ENCODE measurements at places on chromosomes 3 and 15.

- no peak for DNase-seq
Observed at GRCh38 chr3:145767909-145768308, 393.1 kb downstream of the PLOD2 start.

DNA sequence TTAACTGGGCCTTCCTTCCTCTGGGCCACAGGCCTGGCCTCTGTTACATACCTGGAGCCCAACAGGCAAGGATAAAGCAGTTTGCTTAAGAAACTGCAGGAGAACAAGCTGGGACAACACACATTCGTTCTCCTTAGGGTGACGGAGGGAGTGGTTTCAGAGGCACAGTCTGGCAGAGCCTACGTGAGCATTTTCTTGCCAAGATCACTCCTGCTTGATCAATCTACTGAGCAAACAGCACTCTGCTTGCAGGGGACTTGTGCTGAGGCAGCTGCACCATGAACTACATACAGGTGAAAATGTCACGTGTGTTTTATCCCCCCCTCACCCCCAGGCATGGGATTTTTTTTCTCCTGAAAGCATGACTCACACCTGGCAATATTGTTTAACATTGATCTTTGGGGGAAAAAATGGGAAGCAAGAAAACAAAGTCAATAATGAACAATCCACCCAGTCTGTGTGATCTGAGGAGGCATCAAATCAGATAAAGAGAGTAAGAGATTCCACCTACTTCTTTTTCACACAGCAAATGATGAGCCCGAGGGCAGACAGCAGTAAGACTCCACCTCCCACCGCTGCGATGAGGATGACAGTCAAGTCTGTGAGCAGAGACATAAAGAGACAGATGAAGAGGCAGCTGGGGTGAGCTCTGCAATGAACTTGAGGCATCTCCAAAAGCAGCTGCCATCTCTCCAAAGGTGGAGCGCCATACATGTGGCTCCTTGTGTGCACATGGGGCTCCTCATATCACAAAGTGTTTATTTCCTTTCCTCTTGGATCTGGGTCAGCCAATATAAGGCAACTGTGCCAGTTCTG is 57.4 kb downstream of the CDCP1 start:
- no peak for DNase-seq

DNA sequence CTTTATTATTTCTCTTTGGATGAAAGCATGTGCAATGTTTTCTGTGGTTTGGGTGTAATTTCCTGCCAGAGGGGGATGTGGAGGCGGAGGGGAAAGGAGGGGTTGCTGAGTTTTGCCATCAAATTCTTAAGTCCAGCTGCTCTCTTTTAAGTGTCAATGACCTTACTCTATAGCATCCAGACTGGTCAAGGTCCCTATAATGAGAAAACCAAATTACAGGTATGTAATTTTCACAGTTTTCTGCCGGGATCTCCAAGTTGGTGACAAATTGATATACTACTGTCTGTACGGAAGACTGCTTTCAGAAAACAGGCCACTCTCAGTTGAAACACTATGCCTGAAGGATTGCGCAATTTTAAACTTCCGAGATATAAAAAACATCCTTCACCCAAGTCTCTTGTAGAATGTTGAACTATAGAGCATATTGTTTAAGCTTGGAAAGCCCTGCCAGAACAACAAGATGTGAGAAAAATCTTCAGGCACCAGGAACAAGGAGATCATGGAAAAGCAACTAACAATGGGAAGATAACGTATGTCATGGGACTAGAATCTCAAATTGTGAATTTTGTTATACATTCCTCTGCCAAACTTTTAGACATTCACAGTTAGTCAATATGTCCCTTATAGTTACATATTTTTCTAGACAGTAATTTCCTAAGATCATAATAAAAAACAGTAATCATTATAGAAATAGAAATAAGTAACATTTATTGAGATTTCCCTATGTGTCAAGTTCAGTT is 300.7 kb upstream of the SATB1 start:
- no peak for DNase-seq

DNA sequence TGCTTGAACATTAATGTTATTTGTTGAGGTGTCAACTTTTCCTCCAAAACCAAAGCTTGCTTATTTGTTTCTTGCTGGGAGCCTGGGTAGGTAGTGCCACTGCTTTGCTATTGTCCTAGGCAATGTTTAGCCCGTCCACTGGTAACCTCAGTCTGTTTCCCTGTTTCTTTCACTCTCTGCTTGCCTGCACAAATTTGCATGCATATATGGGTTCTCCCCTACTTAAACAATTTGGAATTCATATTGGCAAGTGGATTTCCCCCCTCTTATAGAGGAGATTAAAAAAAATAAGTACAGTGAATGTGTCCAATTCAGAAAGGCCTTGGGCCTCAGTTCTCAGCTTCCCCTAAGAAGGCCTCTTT is 45.0 kb upstream of the BOC start:
- DNase-seq, result no peak

GRCh38 chr3:152611905-152612304 is 223.0 kb upstream of the P2RY1 start:
- no peak for DNase-seq

- no peak for DNase-seq
Observed at GRCh38 chr3:14534516-14535191, 5.5 kb downstream of the GRIP2 start.

GRCh38 chr3:54243960-54244682 is 121.8 kb downstream of the CACNA2D3 start:
- DNase-seq, result no peak

- DNase-seq, result no peak
Observed at GRCh38 chr15:72034859-72035650, 82.9 kb downstream of the MYO9A start.

DNA sequence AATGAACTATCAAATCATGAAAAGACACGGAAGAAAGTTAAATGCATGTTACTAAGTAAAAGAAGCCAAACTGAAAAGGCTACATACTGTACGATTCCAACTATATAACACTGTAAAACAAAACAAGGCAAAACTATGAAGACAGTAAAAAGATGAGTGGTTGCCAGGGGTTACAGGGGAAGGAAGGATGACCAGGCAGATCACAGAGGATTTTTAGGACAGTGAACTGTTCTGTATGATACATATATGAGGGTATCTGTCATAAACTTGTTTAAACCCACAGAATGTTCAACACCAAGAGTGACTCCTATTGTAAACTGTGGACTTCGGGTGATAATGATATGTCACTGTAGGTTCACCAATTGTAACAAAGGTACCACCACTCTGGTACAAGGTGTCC is 60.6 kb downstream of the CHSY1 start:
- DNase-seq, result no peak

GRCh38 chr3:161600173-161600572 is 103.6 kb downstream of the OTOL1 start:
- no peak for DNase-seq

DNA sequence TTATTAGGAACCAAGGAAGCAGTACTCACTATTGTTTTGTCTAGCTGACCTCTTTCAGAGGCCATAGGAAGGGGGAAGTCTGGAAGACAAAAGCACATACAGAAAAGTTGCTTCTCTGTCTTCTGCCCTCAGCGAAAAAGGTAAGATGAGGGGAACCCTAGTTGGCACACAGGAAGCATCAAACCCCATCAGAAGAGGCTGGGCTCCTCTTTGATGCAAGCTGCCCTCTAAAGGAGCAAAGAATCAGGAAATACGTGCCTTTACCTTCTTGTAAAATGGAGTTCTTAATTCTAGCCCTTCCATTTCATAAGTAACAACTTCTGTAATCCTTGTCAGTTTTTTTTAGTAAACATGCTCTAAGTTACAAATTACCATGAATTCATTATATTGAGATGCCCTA is 12.5 kb downstream of the SPINK8 start:
- no peak for DNase-seq

- DNase-seq, result no peak
Observed at GRCh38 chr15:92670621-92671020, 15.0 kb upstream of the FAM174B start.

DNA sequence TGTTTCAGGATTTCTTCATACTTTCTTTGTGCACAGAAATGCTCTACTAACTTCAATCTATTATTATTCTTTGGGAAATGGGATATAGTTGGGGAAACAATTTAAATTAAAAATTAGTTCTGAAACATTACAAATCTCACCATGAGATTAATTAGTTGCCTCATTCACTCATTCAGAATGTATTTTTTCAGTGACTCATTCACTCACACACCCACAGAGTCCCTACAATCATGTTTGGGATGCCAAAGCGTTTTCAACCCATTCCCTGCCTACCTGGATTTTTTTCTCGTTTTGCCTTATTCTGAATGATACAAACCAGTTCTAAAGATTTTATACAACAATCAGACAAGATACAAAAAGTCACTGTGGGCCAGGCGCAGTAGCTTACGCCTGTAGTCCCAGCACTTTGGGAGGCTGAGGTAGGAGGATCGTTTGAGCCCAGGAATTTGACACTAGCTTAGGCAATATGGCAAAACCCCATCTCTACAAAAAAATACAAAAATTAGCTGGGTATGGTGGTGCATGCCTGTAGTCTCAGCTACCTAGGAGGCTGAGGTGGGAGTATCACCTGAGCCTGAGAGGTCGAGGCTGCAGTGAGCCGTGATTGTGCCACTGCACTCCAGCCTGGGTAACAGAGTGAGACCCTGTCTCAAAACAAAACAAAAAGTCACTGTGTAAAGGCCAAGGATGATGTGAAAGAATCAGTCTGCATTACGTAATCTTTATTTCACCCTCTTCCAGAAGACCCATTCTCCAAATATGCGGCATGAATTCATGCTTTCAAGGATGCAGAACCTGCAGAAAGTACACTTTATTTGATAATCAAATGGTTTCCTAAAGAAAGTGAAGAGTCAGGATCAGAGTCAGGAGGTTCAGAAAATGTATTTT is 34.8 kb upstream of the ARHGEF3 start:
- peak; percentile 48 for DNase-seq

GRCh38 chr15:61003437-61004218 is 225.5 kb downstream of the RORA start:
- no peak for DNase-seq

GRCh38 chr3:141828890-141829289 is 47.6 kb upstream of the ATP1B3 start:
- no peak for DNase-seq

All from astrocyte (in vitro differentiated cells and primary cell).